ENCODE measurements at places on chromosomes 4 and X. TPM values are rescaled to one million over a fixed set of nuclear protein-coding genes. Genes with fewer than 3 reads are reported as not detected.

- DNase-seq: peak; percentile 33
These were observed at the start of gene KCND1 for GRCh38 chrX:48971249-48972219. Gene KCND1, minus strand, starts transcription at chrX:48971844. Its CDS starts 1,573 bp downstream, at chrX:48970271.

DNA sequence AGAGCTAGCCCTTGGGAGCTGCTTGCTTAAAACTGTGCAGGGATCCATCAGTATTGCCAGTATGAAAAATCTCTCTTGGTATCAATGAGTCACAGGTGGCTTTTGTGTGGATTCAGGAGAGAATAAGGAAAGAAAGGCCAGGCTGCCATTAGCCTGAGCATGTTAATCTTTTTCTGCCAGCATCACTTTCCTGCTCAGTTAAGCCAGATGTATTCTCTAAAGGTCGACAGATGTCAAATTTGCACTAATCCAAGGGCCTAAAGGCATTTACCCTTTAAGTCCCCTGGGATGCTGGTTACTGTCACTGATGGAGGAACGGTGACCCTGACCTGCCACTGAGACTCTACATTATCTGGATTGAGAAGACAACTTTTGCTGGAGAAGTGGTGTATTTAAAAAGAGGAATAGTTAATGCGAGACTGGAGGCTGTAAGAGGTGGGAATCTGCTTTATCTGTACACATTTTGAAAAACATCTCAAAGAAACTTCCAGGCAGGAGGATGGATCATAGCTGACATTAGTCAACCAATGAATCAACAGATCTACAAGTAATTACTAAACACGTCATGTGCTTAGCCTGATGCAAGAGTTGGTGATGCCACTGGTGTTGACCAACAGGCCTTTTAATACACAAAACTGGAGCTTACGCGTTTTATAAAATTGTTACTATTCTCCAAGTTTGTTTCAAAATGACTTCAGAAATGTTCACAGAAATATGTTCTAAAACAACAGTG, 241.4 kb upstream of the ANXA3 start:
- no peak for DNase-seq

Gene KCNE5
- total RNA-seq: not detected

DNA sequence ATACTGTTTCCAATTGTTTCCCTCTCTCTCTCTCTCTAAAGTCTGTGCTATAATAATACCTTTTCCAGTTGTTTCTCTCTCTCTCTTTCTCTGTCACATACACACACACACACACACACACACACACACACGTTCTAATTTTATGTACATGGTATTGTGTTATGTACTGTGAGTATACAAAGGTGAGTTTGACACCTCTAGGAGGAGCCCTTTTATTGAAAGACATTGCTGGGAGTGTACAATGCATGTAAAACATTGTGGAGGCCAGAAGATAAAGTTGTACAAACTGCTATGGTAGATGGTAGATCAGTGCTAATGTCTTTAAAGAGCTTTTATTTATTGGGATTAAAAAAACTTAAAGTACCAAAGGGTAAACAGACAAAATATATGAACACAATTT, 53.6 kb downstream of the BLTP1 start:
- DNase-seq: no peak

- DNase-seq: no peak
These were observed 129.4 kb downstream of the SLC4A4 start for GRCh38 chr4:71468116-71468710.

Gene USP17L19
- not detected for total RNA-seq

DNA sequence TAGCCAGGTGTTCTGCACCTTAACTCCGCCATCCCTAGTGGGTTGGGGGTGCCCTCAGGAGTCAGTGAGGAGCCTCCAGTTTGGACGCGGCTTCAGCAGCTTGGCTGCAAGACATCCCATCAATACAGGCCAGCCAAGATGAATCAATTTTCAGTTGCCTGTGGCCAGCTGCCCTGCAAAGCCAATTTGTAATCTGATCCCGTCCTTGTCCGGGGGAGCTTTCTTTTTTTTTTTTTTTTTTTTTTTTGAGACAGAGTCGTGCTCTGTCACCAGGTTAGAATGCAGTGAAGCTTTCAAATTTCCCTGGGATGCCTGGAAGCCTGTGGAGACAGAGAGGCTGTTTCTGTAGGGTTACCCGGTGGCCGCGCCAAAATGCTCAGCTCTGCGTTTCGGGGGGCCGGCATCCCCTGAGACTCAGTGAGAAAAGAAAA, 192.5 kb downstream of the ASMT start:
- peak; percentile 56 for DNase-seq

DNA sequence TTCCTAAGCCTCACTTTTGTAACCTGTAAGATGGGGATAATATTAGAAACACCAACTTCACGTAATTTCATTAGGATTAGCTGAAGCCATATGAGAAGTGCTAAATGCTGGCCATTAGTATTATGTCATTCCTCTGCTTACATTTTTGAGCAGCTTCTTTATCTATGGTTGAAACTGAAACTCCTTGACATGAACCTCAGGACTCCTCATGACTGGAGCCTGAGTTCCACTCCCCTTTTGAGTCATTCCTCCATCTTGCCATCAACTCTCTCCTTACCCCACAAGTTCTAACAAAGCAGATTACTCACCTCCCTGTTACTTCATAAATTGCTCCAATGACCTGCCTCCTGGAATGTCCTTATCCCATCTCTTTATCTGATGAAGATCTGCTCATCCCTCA, 123.2 kb upstream of the KCNIP4 start:
- DNase-seq: peak; percentile 1

Gene HTR2C
- 2.2 TPM for total RNA-seq

- DNase-seq: no peak
These were observed 16.2 kb downstream of the AFF1 start for GRCh38 chr4:86950831-86951525.

DNA sequence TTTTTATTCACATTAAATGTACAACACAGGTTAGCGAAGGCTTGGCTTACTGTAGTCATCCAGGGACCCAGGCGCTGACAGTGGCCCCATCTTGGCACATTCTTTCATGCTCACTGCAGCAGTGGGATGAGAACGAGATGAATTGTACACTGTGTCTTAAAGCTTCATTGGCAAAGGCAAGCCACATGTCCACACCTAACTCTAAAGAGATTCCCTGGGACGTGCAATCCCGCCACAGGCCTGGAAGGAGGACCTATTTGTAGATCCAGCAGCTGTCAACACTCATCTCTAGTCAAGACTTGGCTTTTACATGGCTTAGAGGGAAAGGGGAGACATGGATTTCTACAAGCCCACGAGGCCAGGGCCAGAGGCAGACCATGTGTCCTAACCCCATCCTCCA, 16.1 kb upstream of the CXCR3 start:
- DNase-seq: no peak

DNA sequence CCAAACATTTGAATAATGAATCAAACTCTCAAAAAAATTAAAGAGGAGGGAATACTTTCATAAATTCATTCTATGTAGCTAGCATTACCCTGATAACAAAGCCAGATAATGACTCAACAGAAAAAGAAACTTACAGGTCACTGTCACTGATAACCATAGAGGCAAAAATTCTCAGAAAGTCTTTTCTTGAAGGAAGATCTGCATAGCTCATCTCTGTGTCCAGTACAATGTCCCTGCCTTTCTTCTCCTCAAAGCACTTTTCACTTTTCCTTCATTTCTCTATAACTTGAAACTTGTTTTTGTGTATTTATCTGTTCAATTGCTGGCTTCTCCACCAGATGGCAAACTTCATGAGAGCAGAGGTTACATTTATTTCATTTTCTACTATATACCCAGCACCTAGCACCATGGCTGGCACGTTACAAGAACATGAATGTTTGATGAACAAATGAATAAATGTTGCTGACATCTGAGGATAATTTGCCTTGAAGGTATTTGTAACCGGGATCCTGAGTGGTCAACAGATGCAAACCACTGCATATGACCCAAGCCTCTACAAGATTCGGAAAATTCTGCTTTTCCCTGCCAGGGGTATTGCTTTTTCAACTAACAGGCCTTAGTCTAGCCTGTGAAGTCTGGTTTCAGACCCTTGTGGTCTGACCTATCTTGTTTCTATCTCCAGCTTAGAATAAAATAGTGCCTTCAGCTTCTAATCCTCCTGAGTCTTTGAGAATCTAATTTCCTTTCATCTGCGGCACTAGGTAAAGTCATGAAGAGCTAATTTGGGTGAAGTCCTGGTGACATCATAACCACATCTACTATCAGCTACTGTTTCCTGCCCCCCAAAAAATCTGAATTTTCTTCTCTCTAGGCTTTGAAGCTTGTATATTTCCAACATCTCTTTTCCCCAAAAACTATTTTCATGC, 52.5 kb upstream of the ANTXR2 start:
- peak; percentile 33 for DNase-seq

GRCh38 chr4:95547715-95548471, 880 bp downstream of the UNC5C start:
- DNase-seq: peak; percentile 27

- no peak for DNase-seq
These were observed 1118.3 kb upstream of the ADGRL3 start for GRCh38 chr4:60081839-60082238.

DNA sequence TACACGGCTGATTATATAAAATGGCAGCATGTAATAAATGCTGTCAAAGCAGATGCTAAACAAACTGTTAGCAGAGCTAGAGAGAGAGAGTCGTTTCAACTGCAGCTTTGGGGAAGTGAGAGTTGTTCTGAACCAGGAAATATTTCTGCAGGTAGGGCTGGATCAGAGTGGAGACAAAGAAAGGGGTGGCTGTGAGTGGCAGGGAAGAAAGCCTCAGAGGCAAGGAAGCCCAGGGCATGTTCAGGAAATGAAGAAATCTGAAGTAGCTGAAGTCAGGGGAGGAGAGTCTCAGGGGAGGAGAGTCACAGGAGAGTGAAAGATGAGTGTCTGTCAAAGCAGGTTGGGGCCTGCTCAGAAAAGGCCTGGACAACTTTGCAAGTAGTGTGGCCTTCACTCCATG, 48.4 kb upstream of the RPS6KA3 start:
- no peak for DNase-seq

Gene GPR173
- 0.72 TPM for total RNA-seq

DNA sequence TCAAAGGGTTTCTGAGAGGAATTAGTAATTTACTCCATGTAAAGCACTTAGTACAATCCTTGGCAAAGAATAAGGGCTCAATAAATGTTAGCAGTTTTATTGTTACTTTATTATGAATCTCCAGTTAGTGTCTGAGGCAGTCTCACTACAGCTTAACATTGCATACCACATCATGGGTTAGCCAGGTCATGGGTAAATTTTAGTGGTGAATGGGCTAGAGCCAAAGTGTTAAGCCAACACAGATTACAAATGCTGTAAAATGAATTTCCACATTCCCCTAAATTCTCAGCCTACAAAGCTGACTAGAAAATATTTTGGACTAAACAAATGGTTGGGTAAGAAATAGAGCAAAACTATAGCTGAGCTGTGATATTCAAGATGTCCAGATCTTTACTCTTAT, 72.4 kb downstream of the NRK start:
- no peak for DNase-seq

DNA sequence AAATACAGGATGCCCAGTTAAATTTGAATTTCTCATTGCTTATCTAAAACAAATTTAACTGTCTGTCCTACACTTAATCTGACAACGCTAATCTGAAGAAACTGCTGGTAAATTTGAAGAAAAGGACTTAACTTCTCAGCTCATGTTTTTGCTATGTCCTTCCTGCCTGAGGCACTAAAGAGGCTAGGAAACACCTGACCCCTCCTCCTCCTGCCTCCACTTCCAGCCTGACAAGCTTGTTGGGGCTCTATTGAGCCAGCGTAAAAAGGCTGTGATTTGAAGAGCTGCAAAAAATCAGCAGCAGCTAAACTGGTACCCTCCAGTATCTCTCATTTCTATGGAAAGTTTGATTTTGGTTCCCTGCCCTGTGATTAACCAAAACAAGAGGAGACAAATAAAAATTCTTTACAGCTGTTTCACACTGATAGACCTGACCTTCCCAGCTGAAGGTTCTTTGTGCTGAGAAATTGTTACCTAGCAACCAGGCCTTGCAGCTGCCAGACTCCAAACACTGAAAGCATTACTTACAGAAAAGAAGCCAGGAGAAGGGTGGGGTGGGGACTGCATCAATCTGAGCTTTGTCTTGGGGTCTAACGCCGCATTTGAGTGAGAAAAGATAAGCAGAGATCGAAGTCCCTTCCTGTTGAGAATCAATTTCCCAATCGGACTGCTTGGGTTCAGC, 35.0 kb downstream of the DCX start:
- no peak for DNase-seq

Gene DMP1
- not detected for total RNA-seq

DNA sequence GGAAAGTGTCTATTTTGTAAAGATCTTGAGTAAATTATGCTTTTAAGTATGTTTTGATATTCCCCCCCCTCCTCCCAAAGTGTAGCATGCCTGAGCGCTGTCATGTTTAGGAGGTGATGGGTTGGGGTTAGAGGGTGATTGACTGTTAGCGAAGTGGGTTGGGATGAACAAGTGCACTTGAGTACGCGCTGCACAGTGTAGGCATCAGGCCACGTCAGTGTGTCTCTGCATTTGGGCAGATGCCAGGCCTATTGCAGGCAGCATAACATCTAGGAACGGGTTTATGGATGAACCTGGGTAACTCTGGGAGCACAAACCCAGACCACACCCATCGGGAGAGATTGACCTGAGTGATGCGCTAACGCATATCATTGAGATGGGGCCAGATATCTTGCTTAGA, 111.2 kb downstream of the TBL1X start:
- DNase-seq: no peak

GRCh38 chrX:19875050-19875431, 12.4 kb downstream of the SH3KBP1 start:
- peak; percentile 81 for DNase-seq

DNA sequence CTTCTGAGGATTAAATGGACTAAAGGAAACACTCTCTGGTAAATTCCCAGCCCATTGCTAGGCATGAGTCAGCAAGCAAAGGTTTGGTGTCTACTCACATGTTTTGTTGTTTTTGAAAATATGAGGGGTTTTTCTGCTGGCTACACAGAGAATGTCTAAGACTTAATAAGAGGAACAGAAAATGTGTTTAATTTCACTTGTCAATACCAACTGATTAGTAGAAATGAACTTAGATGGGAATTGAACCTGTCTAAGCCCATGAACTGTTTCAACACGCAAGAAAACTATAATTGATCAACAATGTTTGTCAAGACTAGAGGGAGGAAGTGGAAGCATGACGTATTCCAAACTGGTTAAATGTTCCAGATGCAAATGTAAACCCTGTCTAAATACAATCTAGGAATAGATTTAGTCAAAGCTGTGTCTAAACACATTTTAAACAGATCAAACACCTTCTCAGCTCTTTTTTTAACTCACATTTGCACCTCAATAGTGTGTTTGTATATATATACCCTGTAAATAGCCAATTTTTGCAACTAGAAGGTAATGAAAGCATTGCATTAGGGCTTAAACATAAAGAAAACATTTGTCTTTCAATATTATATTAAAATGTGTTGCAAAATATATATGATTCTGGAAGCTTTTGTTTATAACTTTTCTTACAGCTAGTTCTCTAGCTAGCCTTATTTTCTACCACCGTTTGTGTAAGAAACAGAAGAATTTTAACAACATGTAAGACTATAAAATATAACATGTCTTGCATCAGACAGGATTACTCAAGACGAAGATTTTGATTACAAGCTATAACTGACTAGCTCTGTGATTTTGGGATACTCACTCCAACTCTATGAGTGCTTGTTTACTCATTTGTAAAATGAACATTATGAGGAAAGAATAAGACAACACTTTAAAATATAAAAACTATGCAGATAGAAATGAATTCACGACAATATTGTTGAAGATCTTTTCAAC, 607.8 kb downstream of the FSTL5 start:
- peak; percentile 55 for DNase-seq

- DNase-seq: peak; percentile 58
These were observed 87.2 kb downstream of the AREG start for GRCh38 chr4:74531963-74532794.

- no peak for DNase-seq
These were observed 173.6 kb downstream of the AFAP1 start for GRCh38 chr4:7766086-7766485.

Gene CYSLTR1
- not detected for total RNA-seq
